ENCODE measurements at places on chromosomes 13 and 19. TPM values are rescaled to one million over a fixed set of nuclear protein-coding genes. Genes with fewer than 3 reads are reported as not detected.
A peak's percentile ranks its signal among the peaks of the same experiment; 100 is the strongest.

- H3K4me3 ChIP-seq, result no peak overlapping the region
- H3K27me3 ChIP-seq, result no peaks in the 10 kb centered on the region
- H3K4me1 ChIP-seq, result no peaks in the 10 kb centered on the region
- H3K36me3 ChIP-seq, result no peaks in the 10 kb centered on the region
- no peak overlapping the region for H3K27ac ChIP-seq
Observed at GRCh38 chr13:93637852-93638251, 411.2 kb downstream of the GPC6 start.

GRCh38 chr19:18204394-18205199, 755 bp upstream of the RAB3A start:
- H3K27ac ChIP-seq, result peak overlapping the region; percentile 76
- peak overlapping the region; percentile 83 for H3K4me3 ChIP-seq
- no peak for DNase-seq
- no peaks in the 10 kb centered on the region for H3K27me3 ChIP-seq

GRCh38 chr13:53121919-53122318, 93.3 kb downstream of the OLFM4 start:
- no peaks in the 10 kb centered on the region for H3K4me1 ChIP-seq
- no peaks in the 10 kb centered on the region for H3K27me3 ChIP-seq
- no peak overlapping the region for H3K4me3 ChIP-seq
- H3K27ac ChIP-seq, result no peak overlapping the region

- H3K36me3 ChIP-seq, result no peaks in the 10 kb centered on the region
- no peak overlapping the region for H3K27ac ChIP-seq
- H3K27me3 ChIP-seq, result no peaks in the 10 kb centered on the region
- no peak overlapping the region for H3K4me3 ChIP-seq
- H3K4me1 ChIP-seq, result no peaks in the 10 kb centered on the region
Observed at GRCh38 chr19:38744874-38745273, 600 bp upstream of the CAPN12 start.

- H3K4me1 ChIP-seq, result no peaks in the 10 kb centered on the region
- H3K27me3 ChIP-seq, result no peaks in the 10 kb centered on the region
- no peaks in the 10 kb centered on the region for H3K36me3 ChIP-seq
- no peak overlapping the region for H3K27ac ChIP-seq
- no peak for DNase-seq
Observed at GRCh38 chr13:29743201-29743786, 107.1 kb downstream of the UBL3 start.

GRCh38 chr19:3931041-3931440, 1.8 kb upstream of the NMRK2 start:
- no peak for DNase-seq
- no peaks in the 10 kb centered on the region for H3K36me3 ChIP-seq
- no peak overlapping the region for H3K4me3 ChIP-seq
- H3K27ac ChIP-seq, result no peak overlapping the region
- H3K4me1 ChIP-seq, result 0 out of 2 replicates have a peak, but pooled peaks cover 2% of the 10 kb centered on the region
- no peaks in the 10 kb centered on the region for H3K27me3 ChIP-seq

The UBE2L5 gene
- total RNA-seq, result 0.21 TPM

DNA sequence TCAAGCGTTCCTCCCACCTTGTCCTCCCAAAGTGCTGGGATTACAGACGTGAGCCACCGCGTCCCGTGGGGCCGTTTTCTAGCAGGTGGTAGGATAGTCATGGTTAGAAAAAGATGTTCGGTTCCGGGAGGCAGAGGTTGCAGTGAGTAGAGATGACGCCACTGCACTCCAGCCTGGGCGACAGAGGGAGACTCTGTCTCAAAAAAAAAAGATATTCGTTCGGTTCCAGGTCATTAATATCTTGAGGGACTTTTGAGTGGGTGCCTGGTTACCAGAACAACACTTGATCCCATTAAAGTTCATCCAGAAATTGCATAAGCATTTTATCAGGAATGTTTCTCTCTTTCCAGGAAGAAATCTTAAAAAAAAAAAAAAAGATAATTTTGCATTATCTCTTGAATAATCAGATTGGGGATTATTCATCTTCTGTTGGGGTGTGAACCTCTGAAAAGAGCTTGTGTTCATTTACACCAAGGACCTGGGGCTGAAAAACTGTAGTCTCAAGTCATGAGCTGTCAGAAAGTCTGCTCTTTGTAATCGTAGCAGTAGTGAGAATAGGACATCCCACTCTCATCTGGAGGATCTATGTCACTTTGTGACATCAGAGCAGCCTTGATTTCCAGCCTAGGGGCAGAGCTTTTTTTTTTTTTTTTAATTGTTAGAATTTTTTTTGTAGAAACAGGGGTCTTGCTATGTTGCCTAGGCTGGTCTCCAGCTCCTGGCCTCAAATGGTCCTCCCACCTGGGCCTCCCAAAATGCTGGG, 1.0 kb upstream of the ETHE1 start:
- H3K27me3 ChIP-seq, result peaks cover 14% of the 10 kb centered on the region
- H3K36me3 ChIP-seq, result no peaks in the 10 kb centered on the region
- peaks cover 15% of the 10 kb centered on the region for H3K4me1 ChIP-seq

GRCh38 chr13:90706631-90707030, 640.9 kb upstream of the MIR17HG start:
- H3K27ac ChIP-seq, result no peak overlapping the region
- H3K4me3 ChIP-seq, result no peak overlapping the region
- no peak for DNase-seq
- H3K36me3 ChIP-seq, result no peaks in the 10 kb centered on the region
- no peaks in the 10 kb centered on the region for H3K27me3 ChIP-seq
- no peaks in the 10 kb centered on the region for H3K4me1 ChIP-seq

GRCh38 chr19:50844296-50844935, 10.3 kb upstream of the KLK3 start:
- H3K36me3 ChIP-seq, result no peaks in the 10 kb centered on the region
- no peak overlapping the region for H3K27ac ChIP-seq
- DNase-seq, result no peak
- no peaks in the 10 kb centered on the region for H3K4me1 ChIP-seq
- H3K27me3 ChIP-seq, result no peaks in the 10 kb centered on the region
- H3K4me3 ChIP-seq, result no peak overlapping the region

The ALOX5AP gene
- total RNA-seq, result not detected
